ENCODE measurements at places on chromosomes 12 and 14. TPM values are rescaled to one million over a fixed set of nuclear protein-coding genes. Genes with fewer than 3 reads are reported as not detected.

DNA sequence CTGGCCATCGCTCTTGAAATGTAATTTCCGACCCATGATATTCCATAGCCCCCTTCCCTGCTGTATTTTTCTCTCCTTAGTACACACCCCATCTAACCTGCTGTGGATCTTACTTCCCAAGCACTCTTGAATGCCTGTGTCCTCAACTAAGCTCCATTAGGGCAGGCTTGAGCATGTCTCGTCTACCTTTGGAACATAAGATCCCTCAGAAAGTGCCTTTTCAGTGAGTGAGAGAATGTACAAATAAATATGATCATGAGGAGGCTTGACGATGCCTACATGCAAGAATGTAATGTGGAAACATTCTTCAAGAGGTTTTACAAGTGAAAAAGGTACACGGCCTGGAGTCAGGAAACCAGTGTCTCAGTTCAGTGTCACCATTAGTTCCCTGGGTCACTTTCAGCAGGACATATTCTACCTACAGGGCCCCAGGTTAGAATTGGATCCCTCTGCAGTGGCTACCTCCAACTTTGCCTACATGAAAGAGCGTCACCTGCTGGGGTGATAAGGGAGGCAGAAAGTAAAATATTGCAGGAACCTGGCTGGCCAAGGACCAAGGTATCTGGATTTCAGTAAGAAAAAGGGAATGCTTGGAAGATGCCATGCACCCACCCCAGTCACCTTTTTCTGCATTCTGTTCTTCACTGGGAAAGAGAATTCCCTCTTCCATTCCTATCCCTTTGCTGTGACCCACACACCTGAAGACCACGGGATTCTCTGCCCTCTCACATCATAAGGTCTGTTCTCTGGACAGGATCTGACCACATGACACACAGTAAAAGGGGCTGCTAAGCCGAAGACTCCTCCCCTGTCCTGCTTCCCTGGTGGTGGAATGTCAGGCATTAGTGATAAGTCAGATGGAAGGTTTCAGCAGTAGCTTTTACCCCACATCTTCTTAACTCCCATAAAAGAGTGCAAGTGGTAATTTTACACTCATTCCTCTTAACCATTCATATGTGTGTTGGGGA is 24.6 kb upstream of the SERPINA1 start:
- no peak for DNase-seq

- no peak for DNase-seq
These were observed 12.1 kb downstream of the PSMC1 start for GRCh38 chr14:90268420-90268819.

Gene GYS2
- polyA plus RNA-seq: 0.16 TPM

GRCh38 chr14:26163761-26164160 is 434.1 kb downstream of the NOVA1 start:
- DNase-seq: peak; percentile 55

DNA sequence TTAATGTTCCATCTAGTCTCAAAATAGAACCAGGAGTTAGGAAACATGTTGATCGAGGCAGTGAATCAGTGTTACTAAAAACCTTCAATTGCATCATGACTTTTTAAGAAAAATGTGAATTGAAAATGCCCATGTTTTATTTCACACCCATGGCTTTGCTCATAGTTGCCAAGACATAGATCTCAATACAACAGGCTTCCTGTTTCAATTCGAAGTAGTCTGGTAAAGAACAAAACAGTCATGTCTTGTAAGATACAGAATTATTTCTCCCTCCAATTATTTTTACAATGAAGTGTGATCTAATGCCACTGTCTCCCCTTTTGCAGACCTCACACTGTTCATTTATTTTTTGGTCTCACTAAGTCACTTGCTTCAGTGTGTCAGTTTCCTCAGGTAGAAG is 44.6 kb upstream of the FAR2 start:
- no peak for DNase-seq

DNA sequence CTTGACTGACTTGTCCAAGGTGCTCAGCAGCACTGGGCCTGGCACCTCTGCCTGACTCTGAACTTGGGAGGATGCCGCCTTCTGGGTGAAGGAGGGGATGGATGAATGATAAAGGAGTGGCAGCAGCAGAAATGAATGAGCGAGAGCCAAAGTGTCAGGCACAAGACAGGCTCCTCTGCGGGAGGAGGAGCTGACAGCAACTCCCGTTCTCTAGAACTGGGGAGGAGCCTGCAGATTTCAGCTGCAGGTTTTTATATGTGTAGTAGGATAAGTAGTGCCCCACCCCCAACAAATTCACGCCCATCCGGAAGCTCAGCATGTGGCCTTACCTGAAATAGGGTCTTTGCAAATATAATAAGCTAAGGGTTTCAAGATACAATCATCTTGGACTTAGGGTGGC is 33.1 kb downstream of the SLC8B1 start:
- DNase-seq: no peak

GRCh38 chr12:62737615-62738014 is 197.3 kb downstream of the PPM1H start:
- no peak for DNase-seq

DNA sequence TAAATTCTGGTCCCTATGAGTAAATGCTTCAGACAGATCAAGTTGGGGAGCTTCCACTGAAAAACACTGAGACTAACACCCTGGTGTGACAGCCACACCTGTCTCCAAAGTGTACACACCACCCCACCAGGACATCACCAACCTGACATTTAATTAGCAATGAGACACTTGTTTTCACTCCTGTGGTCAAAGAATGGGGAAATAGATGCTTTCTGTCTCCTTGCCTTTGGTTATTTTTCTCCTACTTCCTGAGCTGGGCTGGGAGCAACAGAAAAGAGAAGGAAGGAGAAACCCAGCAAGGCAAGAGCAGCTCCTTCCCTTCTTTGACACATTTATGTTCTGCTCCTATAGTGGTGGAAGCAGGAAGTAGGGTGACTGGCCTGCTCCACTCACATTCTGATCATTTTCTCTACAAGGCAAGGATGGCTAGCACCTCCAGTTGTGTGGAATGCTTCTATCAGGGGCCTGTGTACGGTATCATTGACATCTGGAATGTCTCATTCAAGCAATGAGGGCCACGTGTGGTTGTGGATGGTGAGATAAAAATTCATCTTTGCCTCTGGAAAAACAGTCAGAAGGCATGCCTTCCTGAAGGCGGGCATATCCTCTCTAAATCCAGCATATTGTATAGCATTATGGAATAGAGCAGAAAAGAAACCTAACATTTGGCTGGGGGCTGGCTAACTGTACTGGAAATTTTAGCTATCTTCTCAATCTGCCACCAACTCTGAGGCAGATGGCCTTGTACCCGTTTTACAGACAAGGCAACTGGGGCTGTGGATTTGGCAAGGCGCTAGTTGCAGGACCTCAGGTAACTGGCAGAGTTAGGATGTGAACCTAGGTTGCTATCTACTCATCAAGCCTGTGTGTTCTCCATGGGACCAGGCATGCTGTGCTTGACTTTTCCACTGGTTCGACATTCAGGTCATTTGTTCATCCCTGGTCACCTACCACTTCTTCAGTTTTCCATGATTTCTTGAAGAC is 24.8 kb upstream of the LGALS3 start:
- no peak for DNase-seq

DNA sequence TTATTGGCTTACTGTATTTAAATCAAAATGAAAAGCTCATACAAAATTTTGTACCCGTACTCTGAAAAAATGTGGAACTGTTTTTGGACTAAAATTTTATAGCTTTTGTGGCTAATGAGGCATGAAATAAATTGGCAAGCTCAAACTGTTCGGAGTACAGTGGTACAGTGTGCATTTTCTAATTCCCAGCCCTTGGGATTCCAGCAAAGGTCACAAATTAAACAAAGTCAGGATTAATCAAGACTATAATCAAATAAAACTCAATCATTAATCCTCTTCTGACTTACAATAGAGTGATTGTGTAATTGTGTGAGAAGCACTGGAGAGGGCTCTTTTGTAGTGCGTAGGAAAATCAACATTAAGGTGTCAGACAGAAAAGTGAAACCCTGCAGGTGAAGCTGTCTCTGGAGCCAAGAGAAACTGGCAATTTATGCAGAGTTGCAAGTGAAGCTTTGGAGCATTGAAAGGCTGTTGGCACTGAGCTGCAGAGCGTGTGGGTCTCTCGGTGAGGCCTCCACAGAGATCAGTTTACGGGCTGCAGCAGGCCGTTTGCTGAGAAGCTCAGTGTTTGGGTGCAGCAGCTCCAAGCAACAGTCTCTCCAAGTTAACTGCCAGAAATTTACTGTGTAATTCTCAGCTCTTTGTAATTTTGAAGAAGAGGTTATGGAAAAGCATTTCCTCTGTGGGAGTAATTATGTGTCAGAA is 275.9 kb downstream of the FBXL14 start:
- peak; percentile 28 for DNase-seq

GRCh38 chr12:102965281-102966155 is 8.0 kb downstream of the ASCL1 start:
- DNase-seq: no peak

Gene TDG
- polyA plus RNA-seq: 36.4 TPM

DNA sequence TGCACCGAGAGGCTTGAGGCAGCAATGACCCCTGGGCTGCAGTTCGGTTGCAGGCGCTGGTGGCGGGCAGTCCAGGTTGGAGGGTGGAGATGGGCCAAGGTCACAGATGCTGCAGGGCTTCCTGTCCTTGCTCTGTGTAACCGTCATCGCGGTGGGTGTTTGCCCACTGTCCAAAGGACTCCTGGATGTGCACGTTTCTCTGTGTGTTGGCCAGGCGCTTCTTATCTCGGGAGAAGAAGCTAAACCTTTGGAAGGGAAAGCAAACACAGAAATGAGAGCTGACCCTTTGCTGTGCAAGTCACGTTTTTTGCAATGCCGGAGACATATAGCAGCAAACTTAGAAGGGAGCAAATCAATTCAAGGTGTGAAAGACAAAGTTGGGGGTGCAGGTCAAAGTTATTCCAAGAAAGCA is 14.5 kb downstream of the SNRNP35 start:
- no peak for DNase-seq

DNA sequence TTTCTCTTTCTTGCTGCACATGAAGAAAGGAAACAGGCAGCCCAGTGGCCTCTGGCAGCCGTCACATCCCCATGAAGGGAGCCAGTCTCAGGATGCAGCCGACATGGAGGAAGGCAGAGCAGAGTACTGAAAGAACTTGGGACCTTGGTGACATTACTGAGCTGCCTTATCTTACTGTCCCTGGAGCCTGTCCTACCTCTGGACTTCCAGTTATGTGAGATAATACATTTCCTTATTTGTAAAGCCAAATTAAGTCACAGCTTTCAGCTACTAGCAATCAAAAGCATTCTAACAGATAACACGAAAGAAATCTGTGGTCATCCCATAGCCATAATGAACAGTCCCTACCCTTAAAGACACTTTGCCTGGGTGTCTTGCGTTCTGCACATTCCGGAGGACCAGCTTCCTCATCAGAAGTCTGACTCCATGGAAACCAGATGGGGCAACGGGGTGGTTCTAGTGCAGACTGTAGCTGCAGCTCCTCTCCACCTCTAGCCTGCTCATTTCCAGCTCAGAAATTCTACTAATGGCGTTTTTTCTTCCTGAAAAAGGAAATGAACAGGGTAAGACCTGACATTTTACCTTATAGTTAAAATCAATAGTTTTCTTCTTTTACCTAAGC is 7.8 kb upstream of the EGLN3 start:
- no peak for DNase-seq

DNA sequence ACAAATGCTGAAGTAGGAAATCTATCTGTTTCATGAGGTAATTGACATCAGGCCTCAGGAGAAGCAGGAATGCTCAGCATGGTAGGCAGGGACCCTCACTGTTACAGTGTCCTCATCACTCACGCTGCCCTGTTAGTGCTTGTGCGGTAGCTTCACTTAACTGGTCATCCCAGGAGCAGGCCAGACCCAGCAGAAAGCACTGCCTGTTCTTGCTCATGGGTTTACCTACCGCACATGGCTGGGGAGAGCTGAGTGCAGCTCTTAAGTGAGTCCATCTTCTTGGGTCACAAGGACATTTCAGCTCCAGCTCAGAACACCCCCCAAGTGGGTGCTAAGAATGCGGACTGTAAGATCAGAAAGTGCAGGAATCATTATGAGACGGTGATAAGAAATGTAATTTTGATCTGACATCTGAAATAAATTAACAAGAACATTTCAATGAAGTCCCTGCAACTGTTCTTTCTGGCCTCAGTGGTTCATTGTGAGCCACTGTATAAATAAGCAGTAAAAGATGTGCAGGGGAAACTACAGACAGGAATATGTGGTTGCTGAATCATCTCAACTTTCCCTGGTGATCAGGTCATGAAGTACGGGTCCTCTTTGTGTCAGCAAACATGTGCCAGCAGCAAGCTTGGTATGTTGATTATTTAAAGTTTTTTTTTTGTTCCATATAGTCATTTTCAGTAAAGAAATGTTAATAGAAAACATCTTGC is 757.7 kb upstream of the TMEM132C start:
- DNase-seq: no peak

Gene CATSPERB
- polyA plus RNA-seq: 0.93 TPM

DNA sequence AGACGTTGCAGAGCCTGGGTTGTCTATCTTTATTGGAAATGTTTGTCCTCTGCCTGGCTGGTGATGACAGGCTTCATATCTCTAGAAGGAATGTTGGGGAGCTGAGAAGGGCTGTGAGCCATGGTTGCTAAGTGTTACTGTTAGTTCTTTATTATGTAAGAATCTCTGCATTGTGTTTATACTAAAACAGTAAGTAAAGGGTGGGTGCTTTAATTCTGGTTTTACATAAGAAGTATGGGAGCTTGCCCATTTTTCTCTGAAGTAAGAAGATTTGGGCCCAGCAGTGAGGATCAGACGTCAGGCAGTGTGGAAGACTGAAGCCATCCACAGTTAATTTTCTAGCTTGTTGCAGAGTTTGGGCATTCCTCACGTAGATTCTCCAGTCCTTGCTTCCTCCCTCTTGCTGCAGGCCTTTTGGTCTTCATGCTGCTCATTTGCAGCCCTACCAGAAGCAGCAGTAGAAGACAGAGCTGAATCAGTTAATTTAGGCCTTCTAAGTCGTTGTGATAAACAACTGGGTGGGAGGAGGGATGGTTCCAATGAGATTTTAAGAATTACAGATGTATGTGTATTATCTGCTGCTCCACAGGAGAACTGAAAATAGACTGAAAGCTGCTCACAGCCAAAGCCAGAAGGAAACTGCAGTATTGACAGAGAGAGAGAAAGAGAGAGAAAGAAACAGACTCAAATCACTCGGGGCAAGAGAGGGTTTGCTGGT is 21.4 kb downstream of the WNT5B start:
- no peak for DNase-seq

GRCh38 chr12:131986361-131986760 is 36.6 kb downstream of the EP400 start:
- no peak for DNase-seq

GRCh38 chr12:50215033-50215432 is 47.9 kb upstream of the CERS5 start:
- DNase-seq: no peak

GRCh38 chr12:93571365-93571924 is 1.0 kb upstream of the SOCS2 start:
- peak; percentile 78 for DNase-seq

Gene OS9
- 250 TPM for polyA plus RNA-seq

- peak; percentile 20 for DNase-seq
These were observed 3.0 kb downstream of the ETV6 start for GRCh38 chr12:11652351-11653040.

- no peak for DNase-seq
These were observed 50.8 kb upstream of the CDKL1 start for GRCh38 chr14:50447461-50447860.

GRCh38 chr12:129083121-129083840 is 230.0 kb downstream of the GLT1D1 start:
- DNase-seq: no peak

- no peak for DNase-seq
These were observed 14.9 kb downstream of the LTA4H start for GRCh38 chr12:96020314-96021003.

- DNase-seq: no peak
These were observed 44.4 kb downstream of the CCDC60 start for GRCh38 chr12:119378903-119379302.

Measured in hepatocyte (in vitro differentiated cells).